Stimulated activated CD4-positive, alpha-beta T cell treated with anti-CD3 and anti-CD28 coated beads, Interleukin-4, amount 100 ng/mL, for 24 hours (primary cell): ENCODE measurements at places on chromosomes 4 and X.

DNA sequence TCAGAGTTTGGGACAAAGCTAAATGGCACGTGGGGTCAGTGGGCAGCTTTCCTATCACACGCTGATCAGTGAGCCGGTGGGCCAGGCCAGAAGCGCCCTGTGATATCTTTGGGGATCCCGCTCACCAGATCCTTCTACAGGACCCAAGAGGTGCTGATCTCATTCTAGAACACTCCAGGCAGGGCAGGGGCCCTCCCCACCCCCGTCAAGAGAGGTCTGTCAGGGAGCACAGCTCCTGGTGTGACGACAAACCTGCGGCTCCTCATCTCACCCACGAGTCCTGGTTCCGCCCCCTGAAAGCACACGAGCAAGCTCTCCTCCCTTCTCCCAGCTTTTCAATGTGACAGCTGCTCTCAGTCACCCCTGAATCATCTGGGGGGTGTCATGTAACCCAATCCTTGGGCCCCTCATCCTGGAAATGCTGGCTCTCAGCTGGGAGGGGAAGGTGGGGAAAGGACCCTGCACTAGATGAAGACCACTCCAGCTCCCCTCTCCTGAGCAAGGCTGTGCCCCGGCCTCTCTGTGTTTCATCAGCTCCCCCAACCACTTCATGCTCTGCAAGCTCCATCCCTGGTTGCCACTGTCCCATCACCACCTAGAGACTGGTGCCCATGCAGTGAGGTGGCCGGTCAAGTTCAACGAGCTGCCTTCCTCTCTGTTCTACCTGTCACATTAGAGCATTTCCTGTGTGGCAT is 4.6 kb downstream of the HCFC1 start:
- peak; percentile 62 for DNase-seq

DNA sequence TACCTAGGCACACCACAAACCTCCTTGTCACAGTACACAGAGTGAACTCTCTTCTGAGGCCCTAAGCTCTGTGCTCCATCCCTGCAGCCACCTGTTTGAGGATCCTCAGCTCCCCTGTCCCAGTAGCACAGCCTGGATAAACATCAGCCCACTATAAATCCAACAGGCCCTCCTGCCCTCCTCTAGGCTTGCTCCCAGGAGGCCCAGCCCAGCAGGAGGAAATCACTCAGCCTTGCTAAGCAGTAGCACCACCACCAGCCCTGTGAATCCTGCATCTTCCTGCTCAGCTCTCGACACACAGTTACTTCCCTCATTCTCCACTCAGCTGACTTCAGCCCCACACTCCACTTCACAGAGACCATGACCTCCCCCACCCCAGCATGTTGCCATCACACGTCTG is 273.9 kb downstream of the BCOR start:
- DNase-seq, result no peak

- no peak for DNase-seq
These were observed 102.3 kb downstream of the MID1 start for GRCh38 chrX:10518073-10518472.

GRCh38 chrX:53004038-53004437 is 44.6 kb upstream of the GPR173 start:
- DNase-seq, result no peak

GRCh38 chr4:159823743-159824142 is 720.9 kb downstream of the RAPGEF2 start:
- DNase-seq, result no peak

- no peak for DNase-seq
These were observed 404.6 kb upstream of the FAT1 start for GRCh38 chr4:187128222-187128621.

DNA sequence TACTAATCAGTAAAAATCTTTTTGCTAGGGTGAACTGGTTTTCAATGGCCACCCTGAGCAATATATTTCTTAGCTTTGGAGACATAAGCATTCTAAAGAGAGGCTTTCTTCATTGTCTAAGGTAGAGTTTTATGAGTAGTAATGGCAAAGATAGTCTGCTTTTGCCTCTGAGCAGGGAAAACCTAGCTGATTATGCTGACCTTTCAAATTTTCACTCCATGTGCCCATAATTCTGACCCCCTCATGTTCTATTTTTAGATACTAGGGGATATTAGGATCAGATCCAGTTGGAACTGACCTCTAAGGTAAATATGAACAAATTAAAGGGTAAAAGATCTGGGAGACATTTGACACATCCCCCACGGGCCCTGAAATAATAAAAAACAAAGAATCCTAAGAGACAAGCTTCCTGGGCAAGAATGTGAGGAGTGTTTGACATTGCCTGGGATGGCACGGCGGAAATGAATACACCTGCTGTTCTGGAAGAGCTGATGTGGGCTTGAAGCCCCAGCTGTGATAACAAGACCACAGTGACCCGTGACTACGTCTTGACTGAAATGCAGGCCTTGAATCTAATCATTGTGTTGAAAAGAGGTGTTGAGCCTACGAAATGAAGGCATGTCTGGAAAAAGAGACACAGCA is 392.1 kb upstream of the FRG1 start:
- no peak for DNase-seq

- DNase-seq, result no peak
These were observed 123.2 kb downstream of the ELOVL6 start for GRCh38 chr4:110075083-110075738.

DNA sequence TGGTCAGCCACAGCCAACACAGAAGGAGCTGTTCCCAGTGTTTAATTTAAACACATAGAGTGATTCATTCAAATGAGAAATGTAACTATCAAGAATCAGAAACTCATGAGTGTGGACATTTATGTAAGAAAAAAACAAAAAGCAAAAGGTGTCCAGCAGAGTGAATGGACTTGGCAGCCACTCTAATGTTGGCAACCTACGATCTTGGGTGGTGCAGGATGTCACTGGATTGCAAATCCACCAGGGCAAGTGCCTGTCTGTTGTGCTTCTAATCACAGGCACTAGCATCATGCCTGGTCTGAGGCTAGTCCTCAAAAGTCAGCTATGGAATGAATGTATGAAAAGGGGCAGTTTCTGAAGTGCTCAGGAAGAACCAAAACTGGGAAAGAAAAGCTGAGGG is 277.7 kb upstream of the CLNK start:
- no peak for DNase-seq

DNA sequence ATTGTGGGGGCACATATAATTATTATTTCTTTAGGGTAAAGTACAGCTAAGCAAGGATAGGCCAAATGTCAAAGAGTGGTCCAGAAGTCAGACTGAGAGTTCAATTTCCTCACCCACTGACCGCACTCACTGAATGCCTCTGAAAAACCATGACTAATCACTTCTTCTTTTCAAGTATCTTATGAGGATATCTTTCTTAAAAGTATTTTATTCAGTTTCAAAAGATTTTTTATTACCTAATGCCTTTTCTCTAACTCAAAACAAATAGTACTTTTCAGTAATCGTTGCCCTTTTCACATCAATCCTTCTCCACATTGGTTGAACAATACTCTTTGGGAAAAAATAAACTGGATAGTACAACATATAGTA is 61.7 kb upstream of the CAMK2D start:
- no peak for DNase-seq

- no peak for DNase-seq
These were observed 264.0 kb upstream of the HAND2 start for GRCh38 chr4:173793937-173794510.

GRCh38 chrX:120456973-120457372 is 12.1 kb downstream of the LAMP2 start:
- peak; percentile 3 for DNase-seq

DNA sequence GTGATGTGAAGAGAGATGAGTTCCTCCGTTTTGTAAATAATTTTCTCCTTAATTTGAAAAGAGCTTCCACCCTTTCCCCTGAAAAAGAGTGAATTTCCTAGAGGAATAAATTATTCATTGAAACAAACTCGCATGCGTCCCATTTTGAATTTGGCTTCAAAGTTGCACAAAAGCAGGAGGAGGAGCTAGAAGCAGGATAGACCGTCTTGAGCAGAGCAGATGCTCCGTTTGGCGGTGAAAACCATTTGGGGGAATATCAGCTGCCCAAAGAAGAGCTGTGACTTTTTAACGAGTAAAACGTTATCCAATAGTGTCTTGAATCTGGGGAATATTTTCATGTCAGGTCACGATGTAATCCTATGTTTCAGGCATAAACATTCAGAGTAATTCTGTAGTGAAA is 42.0 kb downstream of the FAM149A start:
- no peak for DNase-seq

DNA sequence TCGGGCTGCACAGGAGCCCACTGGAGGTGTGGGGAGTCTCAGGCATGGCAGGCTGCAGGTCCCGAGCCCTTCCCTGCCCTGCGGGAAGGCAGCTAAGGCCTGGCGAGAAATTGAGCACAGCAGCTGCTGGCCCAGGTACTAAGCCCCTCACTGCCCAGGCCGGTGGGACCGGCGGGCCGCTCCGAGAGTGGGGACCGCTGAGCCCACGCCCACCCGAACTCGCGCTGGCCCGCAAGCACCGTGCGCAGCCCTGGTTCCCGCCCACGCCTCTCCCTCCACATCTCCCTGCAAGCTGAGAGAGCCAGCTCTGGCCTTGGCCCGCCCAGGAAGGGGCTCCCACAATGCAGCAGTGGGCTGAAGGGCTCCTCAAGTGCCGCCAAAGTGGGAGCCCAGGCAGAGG is 82.0 kb upstream of the NEIL3 start:
- no peak for DNase-seq

- DNase-seq, result no peak
These were observed 836.5 kb upstream of the HTR2C start for GRCh38 chrX:113747274-113747973.

- DNase-seq, result peak; percentile 47
These were observed 98.2 kb downstream of the FRYL start for GRCh38 chr4:48681856-48682255.

GRCh38 chr4:156781852-156782251 is 189.7 kb downstream of the PDGFC start:
- DNase-seq, result no peak

GRCh38 chr4:139619644-139620043 is 46.0 kb upstream of the MGST2 start:
- no peak for DNase-seq

DNA sequence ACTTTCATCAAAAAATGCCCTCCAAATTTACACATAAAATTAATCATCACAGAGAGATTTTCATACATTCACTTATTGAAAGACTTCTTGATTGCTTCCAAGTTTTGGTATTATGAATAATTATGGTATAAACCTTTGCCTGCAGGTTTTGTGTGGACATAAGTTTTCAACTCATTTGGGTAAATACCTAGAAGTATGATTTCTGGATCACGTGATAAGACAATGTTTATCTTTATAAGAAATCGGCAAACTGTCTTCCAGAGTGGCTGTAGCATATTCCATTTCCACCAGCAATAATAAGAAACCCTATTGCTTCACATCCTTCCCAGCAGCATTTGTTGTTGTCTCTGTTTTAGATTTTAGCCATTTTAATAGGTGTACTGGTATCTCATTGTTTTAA is 1507.0 kb upstream of the IGFBP7 start:
- DNase-seq, result no peak

GRCh38 chr4:5079581-5079980 is 28.3 kb downstream of the STK32B start:
- DNase-seq, result no peak

DNA sequence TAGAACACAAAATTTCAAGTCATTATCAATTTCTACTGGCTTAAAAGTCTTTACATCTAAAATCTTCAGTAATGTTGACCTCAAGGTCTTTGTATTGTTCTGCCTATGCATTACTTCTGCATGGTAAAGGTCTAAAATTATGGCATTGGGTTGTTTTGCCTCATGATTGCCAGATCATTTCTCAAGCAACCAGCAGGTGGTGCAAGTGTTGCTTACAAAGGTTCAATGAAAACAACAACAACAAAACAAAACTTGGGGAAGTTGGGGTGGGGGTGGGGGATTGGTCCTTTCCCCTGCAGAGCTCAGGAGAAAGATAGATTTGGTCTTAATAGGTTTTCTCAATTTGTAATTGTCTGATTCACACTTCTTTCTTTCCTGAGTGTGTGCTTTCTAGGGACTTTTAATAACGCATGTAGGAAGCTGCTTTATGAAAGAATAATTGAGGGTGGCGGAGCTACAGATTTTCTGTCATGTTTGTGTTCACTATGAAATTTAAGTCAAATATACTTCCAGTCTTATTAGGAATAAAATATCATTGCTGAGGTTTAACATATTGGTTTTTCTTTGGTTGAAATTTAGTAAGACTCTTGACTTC is 145.1 kb downstream of the COL4A5 start:
- DNase-seq, result no peak

GRCh38 chrX:131271274-131271673 is 17.8 kb downstream of the IGSF1 start:
- no peak for DNase-seq

- no peak for DNase-seq
These were observed 153.8 kb downstream of the MAML3 start for GRCh38 chr4:140000232-140000631.

GRCh38 chrX:135463937-135464336 is 42.2 kb downstream of the SMIM10L2A start:
- DNase-seq, result no peak

DNA sequence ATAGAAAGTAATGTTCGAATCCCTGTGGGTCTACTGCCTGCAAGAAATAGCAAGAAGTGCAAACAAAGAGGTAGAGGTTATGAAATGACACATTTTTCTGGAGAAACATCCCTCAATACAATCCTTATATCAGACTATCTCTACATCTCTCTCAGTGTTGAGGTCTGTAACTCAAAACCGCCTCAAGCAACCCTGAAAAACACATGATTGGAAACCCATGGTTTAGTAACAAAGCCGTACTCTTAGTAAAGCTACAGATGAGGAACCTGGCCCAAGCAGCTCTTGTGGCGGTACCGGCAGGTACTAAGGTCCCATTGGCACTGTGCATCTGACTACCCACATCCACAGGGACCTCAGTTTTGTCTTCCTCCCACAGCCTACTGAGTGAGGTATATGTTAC is 53.9 kb downstream of the IRF2 start:
- peak; percentile 13 for DNase-seq

DNA sequence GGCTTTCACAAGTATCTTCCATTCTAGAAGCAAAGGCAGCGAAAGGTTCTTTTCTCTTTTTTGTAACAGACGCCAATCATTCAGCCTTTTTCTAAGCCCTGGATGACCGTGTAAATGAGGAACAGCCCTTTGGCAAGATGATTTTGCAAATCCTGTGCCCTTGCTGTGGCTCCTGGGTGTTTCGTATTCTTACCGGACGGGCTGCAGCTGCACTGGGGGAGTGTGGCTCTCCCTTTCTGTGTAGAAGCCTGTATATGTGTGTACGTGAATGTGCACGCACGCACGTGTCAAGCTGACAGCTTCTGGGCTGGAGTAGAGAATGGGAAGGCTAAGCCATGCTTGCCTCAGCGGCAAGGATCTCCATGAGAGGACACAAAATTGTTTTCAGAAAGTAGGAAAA is 8.2 kb downstream of the GRPEL1 start:
- DNase-seq, result no peak

GRCh38 chrX:270848-271367 is 10.3 kb upstream of the PLCXD1 start:
- DNase-seq, result no peak
